Esophagus squamous epithelium (tissue), 5 donors: ENCODE measurements at places on chromosomes 5 and 9.

- no peak for DNase-seq
Measured at GRCh38 chr5:6359555-6360322, 18.6 kb downstream of the MED10 start.

GRCh38 chr5:143796125-143796524 lies 15.8 kb upstream of the HMHB1 start:
- DNase-seq: no peak

DNA sequence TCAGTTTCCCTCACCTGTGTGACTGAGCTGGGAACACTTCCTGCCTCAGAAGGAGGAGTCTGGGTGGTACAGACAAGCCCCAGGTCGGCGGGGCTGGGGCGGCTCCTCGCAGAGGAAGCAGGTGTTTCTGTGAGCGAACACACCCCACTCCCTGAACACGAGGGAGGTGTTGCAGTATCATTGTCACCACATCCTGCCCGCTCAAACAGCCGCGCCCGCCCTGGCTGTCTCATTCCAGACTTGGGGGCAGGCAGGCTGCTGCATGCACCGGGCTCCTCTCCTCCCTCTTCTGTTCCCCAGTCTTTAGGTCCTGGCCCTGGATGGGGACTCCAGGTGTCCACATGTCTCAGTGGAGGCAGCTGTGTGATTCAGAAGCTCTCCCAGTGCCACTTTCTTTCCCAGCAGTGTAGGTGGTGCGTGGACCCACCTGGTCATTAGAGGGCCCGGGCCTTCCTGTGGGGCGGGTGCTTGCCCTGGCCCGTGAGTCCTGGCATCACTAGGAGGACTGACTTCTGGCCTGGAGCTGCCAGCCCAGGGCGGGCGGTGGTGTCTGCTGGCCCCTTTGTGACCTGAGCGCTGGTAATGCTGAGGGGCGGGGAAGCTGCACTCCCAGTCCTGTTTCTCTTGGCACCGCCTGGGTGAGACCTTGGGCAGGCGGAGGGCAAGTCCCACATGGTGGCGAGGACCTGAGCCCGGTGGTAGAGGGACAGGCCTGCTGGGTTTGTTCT lies 18.3 kb upstream of the PHYHD1 start:
- peak; percentile 42 for DNase-seq

DNA sequence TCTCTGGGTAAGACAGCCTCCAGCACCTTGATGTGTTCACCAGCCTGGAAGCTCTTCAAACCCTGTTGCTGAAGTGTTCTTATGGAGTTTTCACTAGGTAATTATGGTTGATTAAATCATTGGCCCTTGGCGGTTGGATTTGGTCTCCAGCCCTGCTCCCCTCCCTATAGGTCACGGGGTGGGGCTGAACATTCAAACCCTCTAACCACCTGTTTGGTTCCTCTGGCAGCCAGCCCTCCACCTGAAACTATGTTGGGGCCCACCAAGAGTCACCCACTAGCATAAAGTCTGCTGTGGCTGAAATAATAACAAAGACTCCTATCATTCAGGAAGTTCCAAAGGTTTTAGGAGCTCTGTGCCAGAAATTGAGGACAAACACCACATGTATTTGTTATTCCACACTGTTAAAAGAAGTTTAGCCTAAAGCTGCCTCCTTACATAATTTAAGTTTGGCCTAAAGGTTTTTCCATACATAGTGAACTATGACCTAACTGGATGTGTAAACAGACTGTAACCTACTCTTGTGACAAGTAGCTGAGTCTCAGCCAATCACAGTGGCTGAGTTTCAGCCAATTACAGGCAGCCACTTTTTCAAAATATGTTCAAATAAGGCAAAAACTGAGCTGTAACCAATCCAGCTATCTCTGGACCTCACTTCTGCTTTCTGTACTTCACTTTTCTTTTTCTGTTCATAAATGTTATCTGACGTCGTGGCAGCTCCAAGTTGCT lies 34.8 kb downstream of the TMEM252 start:
- DNase-seq: no peak

- DNase-seq: no peak
Measured at GRCh38 chr9:23563517-23563916, 262.5 kb downstream of the ELAVL2 start.

- DNase-seq: no peak
Measured at GRCh38 chr5:56686337-56687195, 128.8 kb upstream of the MAP3K1 start.

DNA sequence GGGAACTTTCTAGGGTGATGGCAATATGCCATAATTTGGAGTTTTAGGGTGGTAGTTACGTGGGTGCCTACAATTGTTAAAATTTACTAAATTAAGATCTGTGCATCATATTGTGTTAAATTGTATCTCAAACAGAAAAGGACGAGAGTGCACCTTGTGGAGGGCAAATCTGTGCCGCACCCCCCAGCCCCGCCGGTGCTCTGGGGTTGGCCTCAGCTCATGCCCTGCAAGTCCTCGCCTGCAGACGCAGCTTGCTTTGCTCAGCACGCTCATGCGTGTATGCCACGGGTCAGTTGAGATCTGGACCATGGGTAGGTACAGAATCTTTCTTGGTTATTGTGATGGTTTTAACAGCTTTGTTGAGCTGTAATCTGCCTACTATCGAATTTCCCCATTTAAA lies 33.7 kb upstream of the FCN1 start:
- no peak for DNase-seq

DNA sequence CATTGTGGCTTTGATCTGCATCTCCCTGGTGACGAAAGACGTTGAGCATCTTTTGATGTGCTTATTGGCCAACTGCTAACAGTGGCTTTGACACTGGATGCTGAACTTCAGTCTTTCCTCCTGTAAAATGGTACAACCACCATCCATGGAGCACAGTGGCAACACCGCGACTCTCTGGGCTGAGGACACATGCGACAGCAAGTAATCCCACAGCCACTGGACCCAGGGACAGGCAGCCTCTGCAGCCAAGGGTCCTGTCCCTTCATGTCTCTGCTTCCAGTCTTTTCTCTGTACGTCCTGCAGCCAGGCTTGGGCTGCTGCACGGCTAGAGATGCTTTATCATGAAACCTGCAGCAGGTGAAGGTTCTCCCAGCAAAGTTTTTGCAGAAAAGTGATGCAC lies 83.5 kb downstream of the DAP start:
- DNase-seq: no peak

DNA sequence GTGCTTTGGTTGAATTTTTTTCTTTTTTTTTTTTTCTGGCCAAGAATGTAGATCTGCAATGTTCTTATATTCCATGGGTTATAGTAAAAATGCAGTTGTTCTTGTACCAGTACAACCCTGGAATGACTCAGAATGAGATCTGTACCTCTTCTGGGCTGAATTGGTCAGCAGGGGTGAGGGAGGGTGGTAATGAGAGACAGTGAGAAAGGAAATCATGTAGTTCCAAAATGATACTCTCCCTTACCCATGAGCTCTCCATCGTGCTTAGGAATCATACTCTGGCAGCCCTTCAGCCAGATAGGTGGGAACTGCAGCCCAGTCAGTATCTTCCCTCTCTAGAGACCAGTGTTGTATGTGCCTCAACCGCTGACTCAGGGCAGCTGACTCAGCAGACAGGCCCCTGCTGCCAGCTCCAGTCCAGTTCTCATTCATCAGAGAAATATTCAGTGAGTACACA lies 2.1 kb upstream of the GLIS3 start:
- no peak for DNase-seq

GRCh38 chr5:132266836-132267160 lies 9.3 kb downstream of the PDLIM4 start:
- DNase-seq: no peak

DNA sequence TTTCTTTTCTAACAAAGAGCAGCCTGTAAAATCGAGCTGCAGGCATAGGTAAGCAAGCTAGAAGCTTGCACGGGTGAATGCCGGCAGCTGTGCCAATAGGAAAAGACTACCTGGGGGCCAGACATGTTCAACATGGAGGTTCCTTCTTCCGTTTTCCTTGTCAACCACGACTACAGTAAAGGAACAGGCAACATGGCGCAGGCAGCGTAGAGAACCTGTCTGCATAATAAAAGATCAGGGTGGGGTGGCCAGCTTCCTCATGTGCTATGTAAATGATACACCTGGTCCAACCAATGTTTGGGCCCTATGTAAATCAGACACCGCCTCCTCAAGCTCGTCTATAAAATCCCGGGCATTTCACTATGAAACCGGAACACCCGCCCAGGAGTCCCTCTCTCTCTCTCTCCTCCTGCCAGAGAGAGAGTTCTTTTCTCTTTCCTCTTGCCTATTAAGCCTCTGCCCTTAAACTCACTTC lies 103.8 kb upstream of the LIFR start:
- no peak for DNase-seq

GRCh38 chr5:168002116-168002515 lies 289.3 kb upstream of the WWC1 start:
- no peak for DNase-seq

DNA sequence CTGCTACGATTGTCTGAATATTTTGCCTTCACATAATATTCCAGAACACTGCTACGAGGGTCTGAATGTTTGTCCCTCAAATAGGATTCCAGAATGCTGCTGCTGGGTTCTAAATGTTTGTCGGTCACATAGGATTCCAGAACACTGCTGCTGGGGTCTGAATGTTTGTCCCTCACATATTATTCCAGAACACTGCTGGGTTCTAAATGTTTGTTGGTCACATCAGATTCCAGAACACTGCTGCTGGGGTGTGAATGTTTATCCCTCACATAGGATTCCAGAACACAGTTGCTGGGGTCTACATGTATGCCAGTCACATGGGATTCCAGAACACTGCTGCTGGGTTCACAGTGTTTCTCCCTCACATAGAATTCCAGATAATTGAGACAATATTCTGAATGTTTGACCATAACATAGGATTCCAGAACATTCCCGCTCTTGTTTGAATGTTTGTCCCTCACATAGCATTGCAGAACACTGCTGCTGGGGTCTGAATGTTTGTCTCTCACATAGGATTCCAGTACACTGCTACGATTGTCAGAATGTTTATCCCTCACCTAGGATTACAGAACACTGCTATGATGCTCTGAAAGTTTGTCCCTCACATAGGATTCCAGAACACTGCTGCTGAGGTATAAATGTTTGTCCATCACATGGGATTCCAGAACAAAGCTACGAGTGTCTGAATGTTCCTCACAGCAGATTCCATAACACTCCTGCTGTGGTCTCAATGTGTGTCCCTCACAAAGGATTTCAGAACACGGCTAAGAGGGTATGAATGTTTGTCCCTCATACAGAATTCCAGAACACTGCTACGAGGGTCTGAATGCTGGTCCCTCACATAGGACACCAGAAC lies 201.8 kb downstream of the FOXD4L6 start:
- no peak for DNase-seq

GRCh38 chr5:65928322-65928752 lies 2.0 kb downstream of the ERBIN start:
- DNase-seq: no peak

DNA sequence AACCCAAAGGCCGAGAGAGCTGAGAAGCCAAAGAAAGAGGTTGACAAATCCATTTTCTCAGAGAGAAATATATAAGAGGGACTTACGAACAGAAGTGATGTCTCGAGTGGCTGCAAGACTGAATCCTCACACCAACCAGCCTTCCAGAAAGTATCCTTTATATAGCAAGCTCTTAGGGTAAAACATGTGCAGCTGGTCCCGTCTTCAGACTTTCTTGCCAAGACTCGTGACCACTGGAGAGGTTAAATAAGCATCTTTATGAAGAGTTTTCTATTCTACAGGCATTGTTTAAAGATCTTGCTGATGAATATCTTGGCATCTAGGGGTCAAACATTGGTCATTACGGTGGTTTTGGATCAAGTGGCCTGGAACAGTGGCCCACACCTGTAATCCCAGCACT lies 16.9 kb upstream of the SLC22A4 start:
- DNase-seq: no peak

GRCh38 chr5:157335534-157336422 lies 69.9 kb downstream of the CYFIP2 start:
- no peak for DNase-seq

GRCh38 chr9:113523421-113524141 lies 60.1 kb downstream of the RGS3 start:
- no peak for DNase-seq

- no peak for DNase-seq
Measured at GRCh38 chr5:167723254-167723871, 568.1 kb upstream of the WWC1 start.

DNA sequence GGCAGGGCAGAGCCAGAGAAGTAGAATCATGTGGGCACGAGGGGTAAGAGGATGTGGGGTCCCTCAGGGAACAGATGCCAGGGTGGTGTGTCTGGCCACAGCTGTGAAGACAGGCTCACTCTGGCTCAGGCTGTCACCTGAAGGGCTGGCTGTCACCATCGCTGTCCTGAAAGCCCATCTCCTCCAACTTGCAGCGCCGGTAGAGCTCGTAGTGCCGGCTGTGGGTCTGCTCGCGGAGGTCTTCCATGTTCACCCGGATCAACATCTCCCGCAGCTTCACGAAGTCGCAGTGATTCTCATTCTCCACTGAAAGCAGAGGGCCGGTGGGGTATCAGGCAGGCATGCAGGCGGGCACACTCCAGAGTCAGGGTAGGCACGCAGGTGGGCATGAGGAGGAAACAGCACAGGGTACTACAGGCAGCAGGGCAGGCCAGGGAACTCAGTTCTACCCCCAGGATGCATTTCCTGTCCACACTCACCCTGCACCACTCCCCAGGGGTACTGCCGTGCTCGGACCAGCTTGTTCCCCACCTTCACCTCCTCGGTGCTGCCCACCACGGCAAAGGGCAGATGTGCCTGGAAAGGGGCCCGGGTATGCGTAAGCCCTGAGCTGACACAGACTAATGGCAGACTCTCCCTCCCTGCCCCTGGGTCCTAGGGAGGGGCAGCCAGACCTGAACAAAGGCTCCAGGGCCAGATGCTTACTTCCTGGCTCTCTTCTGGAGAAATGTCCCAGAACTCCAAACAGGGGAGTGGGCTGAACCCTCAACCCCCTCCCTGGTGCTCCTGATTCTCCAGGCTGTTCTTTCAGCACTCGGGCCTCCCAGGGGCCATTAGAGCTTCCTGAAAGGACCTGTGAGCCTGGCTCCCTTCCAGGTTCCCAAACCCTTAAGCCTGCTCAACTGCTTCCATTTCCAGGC lies 14.4 kb downstream of the CCNI2 start:
- no peak for DNase-seq

DNA sequence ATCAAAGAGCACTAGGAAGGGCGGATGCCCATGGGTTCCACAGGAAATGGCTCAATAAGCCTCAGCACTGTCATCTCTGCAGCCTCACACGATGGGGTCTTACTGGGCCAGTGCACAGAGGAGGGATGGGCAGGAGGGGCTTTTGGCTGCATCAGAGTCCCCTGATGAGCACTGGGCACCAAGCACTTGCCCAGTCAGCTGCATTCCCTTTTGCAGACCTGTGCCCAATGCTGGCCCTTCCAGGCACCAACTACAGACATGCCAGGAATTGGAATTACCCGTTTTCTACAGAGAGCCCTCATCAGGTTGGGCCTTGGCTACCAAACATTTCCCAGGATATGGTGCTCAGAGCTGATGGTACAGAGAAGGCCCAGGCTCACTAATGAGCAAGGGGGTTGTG lies 182.5 kb downstream of the HSPA4 start:
- DNase-seq: no peak

GRCh38 chr5:1181451-1182359 lies 19.7 kb upstream of the SLC6A19 start:
- no peak for DNase-seq

DNA sequence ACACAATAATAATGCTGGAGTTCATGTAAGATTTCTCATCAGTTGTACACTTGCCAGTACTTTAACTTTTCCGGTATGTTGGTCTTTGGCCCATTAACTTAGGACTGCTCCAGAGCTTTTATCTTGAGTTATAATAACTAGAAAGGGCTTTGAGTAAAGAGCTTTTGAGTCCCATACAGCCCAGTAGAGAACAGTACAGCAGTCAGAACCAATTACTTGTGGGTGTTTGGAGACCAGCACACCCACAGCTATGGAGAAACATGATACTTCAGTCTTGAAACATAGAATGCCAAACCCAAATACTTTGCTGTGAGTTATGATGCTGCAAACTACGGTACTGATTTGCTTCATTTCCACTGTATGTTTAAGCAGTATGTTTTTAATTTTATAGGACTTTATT lies 374.3 kb downstream of the CCDC171 start:
- DNase-seq: no peak
